ENCODE measurements at places on chromosomes 5 and 9.

DNA sequence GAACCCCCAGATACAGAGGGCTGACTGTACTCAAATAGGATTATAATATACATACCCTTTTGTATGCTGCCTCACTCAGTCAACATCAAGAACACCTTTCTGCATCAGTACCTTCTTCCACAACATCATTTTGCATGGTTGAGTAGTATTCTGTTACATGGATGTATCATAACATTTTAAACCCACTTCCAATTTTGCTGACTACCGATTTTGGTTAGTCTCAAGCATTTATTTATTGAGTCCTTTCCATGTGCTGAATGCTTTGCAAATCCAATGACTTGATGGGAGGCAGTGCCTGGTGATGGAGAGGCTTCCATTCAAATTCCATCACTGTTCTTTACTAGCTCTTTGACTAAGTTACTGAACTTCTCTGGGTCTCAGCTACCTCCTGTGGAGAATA lies 182.0 kb upstream of the KLF4 start:
- no peak for DNase-seq

DNA sequence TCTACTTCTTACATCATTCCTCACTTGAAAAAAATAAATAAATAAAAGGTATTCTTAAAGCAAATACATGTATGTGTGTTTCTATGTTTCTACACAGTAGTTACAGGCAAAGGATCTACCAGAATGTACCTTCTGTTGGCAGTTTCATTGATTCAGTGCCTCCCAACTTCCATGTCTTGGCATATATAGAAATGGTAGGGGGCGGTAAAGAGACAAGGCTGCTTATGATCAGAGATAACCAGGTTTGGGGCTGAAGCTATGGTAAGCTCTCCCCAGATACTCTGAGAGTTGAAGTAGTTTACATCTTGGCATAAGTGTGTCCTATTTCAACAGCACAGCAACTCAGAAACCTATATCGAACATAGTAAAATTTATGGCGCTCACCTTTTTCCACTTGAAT lies 1075.4 kb upstream of the C9orf72 start:
- DNase-seq: no peak

- DNase-seq: no peak
These were observed 23.9 kb downstream of the CNTRL start for GRCh38 chr9:121098567-121099198.

DNA sequence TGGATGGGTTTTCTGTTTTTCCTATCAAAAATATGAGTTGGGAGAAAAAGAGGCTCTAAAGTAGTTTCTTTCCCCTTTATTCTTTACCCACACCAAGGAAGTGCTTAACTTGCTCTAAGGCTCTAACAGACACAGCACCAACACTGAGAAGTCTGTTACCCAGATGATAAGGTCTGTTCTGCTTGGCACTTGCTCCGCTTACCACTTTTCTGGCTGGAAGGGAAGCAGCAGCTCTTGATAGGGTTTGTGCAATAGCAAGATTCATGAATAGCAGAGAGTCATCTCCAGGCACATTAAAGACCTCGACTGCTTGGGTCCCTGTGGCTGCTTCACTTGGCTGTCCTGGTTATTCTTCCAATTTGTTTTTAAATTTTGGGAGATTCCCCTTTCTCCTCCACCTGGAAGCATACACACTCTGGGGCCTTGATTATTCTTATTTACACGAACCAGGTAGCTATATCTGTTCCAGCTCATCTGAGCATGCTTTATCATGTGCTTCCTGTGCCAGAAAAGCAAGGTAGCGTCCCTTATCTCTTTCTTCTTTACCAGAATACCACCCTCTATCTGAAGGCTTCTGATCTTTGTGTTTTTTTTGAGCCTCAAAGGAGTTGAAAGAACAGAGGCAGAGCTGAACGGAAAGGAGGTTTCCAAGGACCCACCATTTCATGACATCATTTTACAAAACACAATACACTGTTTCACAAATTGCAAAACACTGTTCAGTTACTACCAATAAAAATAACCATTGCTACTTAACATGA lies 24.8 kb downstream of the PPP3R2 start:
- no peak for DNase-seq

- DNase-seq: no peak
These were observed 63.5 kb downstream of the ROR2 start for GRCh38 chr9:91886414-91887076.

GRCh38 chr5:6573651-6574101 lies 59.2 kb downstream of the NSUN2 start:
- DNase-seq: no peak

- no peak for DNase-seq
These were observed 148.0 kb downstream of the ERCC6L2 start for GRCh38 chr9:96023486-96023885.

GRCh38 chr5:78514427-78515330 lies 133.9 kb downstream of the LHFPL2 start:
- no peak for DNase-seq

GRCh38 chr9:127559247-127559680 lies 52.8 kb upstream of the STXBP1 start:
- no peak for DNase-seq

- no peak for DNase-seq
These were observed 19.5 kb downstream of the ERAP1 start for GRCh38 chr5:96788112-96788749.

DNA sequence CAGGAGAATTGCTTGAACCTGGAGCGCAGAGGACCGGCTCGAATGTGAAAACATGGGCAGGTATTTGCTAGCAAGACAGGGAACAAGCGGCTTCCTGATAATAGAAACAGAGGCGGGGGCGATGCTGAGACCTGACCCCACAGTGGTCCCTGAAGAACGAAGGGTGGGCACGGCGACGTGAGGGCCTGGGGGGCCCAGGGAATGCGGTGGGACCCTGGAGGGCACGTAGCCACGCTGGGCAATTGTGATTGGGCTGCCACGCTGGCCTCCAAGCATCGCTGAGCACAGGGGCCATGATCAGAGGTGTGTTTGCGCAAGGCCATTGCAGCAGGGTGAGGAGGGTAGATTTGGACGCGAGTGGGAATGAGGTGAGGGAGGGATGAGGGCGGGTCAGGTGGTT lies 30.7 kb downstream of the MED10 start:
- DNase-seq: no peak

GRCh38 chr5:148956477-148957385 lies 106.1 kb downstream of the SH3TC2 start:
- DNase-seq: no peak

GRCh38 chr9:114403153-114403756 lies 15.5 kb upstream of the AKNA start:
- no peak for DNase-seq

- no peak for DNase-seq
These were observed 61.6 kb upstream of the GNE start for GRCh38 chr9:36319806-36320205.

DNA sequence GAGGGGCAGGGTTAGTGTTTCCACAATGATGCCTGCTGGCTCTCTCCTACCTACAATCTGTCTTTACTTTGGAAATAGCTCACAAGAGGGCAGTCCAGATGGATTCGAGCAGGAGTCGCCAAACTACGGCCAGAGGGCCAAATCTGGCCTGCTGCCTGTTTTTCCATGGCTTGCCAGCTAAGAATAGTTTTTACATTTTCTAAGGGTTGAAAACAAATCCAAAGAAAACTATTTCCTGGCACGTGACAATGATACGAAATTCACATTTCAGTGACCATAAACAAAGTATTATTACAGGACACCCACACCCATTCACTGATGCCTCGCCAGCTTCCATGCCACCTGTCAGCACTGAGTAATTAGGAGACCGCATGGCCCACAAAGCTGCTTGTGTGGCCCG lies 162.9 kb upstream of the WWC1 start:
- DNase-seq: no peak

All from stimulated activated CD8-positive, alpha-beta memory T cell treated with anti-CD3 and anti-CD28 coated beads, Interleukin-4, amount 100 ng/mL, for 1 hour (primary cell).